ENCODE measurements at places on chromosomes 3 and 15.

- DNase-seq: no peak
Observed at GRCh38 chr3:156142702-156143101, 22.3 kb downstream of the KCNAB1 start.

GRCh38 chr15:36161771-36162212, 417.6 kb upstream of the CDIN1 start:
- no peak for DNase-seq

DNA sequence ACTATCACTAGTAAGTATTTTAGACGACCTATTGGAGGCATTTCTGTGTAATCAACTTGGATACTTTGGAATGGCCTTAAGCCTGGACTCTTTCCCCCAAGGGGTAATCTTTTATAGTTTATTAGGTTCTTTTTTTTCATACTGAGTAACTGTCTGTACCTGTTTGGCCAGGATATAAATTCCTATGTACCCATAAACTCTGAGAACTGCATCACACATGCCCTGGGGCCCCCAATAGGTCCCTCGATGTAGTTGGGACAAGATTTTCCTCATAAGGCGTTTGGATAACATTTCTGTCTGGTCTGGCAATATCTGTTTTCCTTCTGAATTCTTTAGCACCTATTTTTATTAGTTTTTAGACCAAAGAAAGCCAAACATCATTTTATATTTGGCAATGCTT, 86.4 kb upstream of the WNT7A start:
- no peak for DNase-seq

DNA sequence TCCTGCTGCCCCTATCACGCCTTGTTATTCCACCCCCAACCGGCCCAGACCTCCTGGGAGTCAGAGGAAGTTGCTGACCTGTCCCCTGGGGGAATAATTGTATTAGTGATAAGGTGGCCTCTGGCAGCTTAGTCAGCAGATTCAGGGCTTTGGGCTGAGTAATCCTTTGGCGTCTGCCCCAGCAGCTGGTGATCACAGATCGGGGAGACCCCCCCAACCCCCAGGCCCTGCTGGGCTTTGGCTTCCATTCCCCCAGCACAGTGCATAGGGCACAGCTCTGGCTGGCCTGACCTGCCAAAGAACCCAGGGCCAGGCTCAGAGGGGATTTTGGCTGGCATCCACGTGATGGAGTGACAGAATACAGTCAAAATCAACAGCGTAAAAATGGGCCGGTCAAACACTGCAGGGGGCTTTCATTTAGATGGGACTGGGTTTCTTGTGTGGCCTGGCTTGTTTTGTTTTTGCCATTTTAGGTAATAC, 3.9 kb upstream of the NR2E3 start:
- no peak for DNase-seq

DNA sequence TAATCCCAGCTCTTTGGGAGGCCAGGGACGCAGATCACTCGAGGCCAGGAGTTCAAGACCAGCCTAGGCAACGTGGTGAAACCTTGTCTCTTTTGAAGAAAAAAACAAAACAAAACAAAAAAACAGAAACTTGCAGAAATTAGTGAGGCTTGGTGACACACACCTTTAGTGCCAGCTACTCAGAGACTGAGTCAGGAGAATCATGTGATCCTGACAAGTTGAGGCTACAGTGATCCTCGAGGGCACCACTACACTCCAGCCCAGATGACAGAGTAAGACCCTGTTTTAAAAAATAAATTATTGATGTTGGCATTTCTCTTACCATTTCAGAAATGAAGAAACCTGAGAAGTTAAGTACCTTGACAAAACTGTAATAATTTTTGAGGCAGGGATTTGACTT, 44.6 kb upstream of the CCNB2 start:
- no peak for DNase-seq

DNA sequence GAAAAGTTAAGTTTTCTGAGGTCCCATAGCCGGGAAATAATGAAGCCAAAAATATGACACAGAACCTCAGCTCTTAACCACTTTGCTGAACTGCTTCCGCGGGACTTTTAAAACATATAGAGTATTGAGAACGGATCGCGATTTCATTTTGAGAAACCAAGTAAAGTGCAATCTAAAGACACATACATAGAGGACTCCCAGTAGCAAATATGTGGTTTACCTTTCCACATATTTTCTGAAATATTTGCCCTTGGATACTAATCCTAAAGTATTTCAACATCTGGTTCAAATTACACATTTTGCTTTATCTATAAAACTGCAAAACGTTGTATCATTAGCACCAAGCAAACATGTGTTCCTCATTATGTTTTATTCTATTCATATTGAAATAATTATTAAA, 776.5 kb downstream of the ROBO2 start:
- DNase-seq: no peak

DNA sequence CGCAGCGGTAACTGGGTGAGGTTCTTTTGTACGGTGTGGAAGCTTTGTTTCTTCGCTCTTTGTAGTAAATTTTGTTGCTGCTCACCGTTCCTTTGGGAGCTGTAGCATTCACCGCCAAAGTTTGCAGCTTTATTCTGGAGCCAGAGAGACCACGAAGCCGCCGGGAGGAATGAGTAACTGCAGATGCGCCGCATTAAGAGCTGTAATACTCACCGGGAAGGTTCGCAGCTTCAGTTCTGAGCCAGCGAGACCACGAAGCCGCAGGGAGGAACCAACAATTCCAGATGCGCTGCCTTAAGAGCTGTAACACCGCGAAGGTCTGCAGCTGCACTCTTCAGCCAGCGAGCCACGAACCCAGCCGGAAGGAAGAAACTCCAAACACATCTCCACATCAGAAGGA, 56.0 kb upstream of the DYNC1LI1 start:
- DNase-seq: no peak

DNA sequence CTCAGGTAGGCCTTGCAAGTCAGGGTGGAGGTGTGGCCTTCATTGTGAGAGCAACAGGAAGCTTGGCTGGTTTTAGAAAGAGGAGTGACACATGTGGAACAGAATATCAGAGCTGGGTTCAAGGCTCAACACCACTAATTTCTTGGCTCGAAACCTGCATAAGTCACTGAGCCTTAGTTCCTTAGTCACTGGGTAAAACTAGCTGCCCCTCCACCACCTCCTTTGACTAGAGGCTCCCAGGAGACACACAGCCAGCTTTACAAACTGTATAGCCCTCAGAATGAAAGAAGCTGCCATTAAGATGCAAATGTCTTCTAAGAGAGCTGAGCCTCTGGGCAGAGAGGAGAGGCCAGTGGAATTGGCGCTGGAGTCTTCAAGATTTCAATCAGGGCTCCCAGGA, 67.7 kb downstream of the CERS3 start:
- DNase-seq: no peak

- DNase-seq: no peak
Observed at GRCh38 chr3:69130689-69131088, 8.3 kb upstream of the LMOD3 start.

- no peak for DNase-seq
Observed at GRCh38 chr3:8273479-8273878, 228.1 kb upstream of the LMCD1 start.

GRCh38 chr3:133077688-133078087, 39.5 kb downstream of the TMEM108 start:
- no peak for DNase-seq

DNA sequence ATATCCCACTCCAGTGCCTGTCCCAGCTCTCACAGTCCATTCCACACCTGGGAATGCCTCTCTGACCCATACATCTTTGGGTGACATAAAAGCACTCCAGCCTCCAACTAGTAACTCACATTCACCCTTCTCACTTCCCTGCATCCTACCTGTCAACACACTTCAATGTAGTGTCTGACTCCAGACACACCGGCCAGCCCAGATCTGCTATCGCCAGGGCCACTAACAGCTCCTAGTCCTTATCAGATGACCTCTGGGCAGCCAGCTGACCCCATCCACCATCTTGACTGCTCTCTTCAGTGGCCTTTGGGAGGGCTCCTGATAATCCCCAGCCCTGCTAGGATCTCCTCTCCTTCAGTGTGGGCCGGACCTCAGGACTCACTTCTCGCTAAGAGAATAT, 2.9 kb upstream of the MCM2 start:
- no peak for DNase-seq

DNA sequence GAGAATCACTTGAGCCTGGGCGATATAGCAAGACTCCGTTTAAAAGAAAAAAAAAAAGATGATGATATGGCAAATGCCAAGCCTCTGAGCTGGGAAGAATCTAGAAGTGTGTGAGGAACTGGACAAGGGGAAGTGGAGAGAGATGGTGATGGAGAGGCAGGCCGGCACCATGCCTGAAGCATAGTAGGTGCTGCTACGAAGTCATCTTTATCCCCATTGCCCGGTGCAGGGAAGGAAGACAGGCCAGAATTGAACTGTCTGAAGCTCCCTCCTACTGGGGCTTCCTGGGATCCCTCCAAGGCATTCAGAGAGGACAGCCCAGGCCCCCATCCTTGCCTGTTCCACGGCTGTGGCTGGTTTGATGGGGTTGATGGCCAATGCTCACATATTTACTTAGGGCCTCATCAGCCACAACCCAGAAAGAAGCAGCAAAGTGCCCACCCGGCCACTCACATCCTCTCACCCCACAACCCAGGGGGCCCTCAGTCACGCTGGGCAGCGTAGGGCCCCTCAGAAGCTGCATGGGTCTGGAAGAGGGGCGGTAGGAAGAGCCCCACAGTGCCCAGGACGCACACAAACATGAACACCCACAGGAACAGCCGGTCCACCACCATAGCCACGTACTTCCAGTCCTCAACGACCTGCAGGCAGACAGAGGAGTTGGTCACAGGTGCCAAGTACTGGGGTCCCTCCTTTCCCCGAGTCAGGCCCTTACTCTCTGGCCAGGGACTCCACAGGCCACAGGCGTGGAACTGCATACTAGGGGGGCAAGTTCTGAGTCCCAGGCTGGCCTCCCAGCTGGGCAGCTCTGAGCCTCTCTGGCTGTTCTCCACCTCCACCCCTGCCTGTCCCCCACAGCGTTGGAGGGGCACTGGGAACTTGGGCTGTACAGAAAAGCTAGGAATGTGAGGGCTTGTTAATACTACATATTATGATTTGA, 4.1 kb upstream of the CHRNA3 start:
- DNase-seq: no peak

- no peak for DNase-seq
Observed at GRCh38 chr15:60275624-60276023, 122.2 kb downstream of the ANXA2 start.

DNA sequence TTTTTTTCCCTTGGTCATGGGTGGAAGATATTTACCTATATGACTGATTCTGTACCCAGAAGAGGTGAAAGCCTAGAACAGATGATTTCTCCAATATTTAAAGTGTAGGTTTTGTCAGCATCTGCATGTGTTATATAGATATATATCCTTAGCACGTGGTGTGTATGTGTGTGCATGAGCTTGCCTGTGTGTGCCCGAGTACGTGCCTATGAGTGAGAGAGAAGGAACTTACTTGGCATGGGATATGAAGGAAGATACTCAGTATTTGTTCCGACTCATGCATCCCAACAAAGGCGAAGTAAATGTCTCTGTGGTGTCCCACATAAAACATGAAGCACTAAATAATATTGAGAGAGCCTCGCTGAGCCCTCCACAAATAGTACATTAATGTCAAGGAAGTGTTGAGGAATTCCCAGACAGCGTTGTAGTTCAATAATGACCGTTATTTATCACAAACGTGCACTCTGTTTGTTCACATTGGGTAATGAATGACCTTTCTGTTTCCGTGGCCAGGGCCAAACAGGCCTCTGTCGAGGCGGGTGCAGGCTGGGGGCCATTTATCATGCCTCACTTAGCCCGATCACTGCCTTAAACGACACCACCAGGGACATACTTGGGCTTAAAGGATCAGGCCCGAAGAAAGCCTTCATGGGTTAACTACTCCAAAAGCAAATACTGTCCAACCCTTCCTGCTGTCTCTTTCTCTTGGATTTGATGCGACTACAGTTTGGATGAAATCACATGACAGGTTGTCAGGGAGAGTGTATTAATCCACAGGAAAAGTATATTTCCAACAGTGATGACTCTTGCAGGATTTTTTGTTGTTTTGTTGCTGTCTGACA, 267.7 kb downstream of the PTPRG start:
- DNase-seq: no peak

GRCh38 chr15:22895465-22896190, 57.2 kb downstream of the NIPA2 start:
- DNase-seq: no peak

- no peak for DNase-seq
Observed at GRCh38 chr15:39411102-39411989, 169.5 kb upstream of the THBS1 start.

GRCh38 chr15:47027322-47027946, 689.9 kb upstream of the SEMA6D start:
- no peak for DNase-seq

GRCh38 chr15:65384505-65384894, 6.7 kb upstream of the IGDCC3 start:
- DNase-seq: no peak

- DNase-seq: no peak
Observed at GRCh38 chr3:52005571-52005986, 9.9 kb upstream of the RPL29 start.

GRCh38 chr3:159884661-159885402, 103.8 kb upstream of the IL12A start:
- no peak for DNase-seq

DNA sequence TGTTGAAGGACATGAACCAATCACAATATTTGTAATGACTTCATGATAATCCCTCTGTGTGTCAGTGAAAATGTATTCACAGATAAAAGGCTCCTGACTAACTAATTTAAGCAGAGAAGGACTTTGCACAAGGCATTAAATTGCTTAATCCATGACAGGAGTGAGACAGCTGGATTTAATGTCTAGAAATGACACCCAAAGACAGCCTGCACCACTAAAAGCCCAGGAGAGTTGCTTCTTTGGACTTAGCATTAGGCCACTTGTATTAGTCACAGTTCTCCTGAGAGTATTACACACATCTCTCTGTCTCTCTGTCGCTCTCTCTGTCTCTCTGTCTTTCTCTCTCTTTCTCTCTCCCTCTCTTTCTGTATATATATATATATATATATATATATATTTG, 180.4 kb downstream of the GOLGA8K start:
- no peak for DNase-seq

DNA sequence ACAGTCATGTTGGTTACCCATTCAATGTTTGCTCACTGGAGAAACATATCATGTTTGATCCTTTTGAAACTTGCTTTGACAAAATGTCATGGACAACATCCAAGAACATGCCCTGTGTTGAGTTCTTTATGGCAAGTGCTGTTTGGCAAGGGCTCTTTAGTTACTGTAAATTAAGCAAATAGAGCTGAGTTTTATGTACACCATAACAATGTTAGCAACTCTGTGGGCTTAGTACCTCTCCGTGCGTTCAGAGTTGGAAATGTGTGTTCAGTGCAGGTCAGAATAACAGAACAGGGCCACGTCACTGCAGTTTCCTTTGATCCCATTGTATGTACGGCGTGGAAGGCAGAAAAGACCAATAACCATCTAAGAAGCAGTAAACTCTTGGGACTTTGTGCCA, 132.5 kb downstream of the MYRIP start:
- no peak for DNase-seq

Measured in glutamatergic neuron (in vitro differentiated cells).